Activated CD4-positive, alpha-beta T cell treated with anti-CD3 and anti-CD28 coated beads, Interleukin-2, amount 10 ng/mL, durations not matched to agents 24 days and 14 days (primary cell): ENCODE measurements at places on chromosomes 5 and 9. TPM values are rescaled to one million over a fixed set of nuclear protein-coding genes. Genes with fewer than 3 reads are reported as not detected.
A peak's percentile ranks its signal among the peaks of the same experiment; 100 is the strongest.

The FOXD1 gene
- 0.09 and 0.14 TPM in 2 replicates for total RNA-seq

The OTP gene
- not detected in 2 replicates for total RNA-seq

The NDUFB6 gene
- 46.9 and 47.1 TPM in 2 replicates for total RNA-seq

DNA sequence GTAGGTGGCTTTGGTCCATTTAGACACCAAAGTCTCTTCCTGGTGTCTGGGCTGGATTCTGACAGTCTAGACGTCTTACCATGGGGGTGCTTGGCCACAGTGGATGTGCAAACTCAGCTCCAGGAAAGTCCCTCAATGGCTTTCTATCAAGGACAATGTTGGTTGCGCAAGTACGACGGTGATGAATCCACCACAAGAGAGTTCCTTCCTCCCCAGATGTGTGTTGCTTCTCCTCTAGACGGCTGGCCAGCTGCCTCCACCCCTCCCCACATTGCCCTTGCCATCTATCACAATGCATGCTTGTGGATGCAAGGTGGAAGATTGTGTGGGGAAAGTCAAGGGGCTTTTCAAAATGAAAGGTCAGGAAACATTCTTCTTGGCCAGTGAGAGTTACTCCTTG lies 89.7 kb upstream of the IRX2 start:
- no peak for DNase-seq

The NTRK2 gene
- total RNA-seq = 2.3 and 2.4 TPM in 2 replicates

The IGIP gene
- 2.8 TPM in 2 replicates for total RNA-seq

GRCh38 chr5:158785397-158785796 lies 314.3 kb downstream of the EBF1 start:
- no peak for DNase-seq

The IL9 gene
- total RNA-seq = 0.75 TPM in 1 of 2 replicates, not detected in the other

DNA sequence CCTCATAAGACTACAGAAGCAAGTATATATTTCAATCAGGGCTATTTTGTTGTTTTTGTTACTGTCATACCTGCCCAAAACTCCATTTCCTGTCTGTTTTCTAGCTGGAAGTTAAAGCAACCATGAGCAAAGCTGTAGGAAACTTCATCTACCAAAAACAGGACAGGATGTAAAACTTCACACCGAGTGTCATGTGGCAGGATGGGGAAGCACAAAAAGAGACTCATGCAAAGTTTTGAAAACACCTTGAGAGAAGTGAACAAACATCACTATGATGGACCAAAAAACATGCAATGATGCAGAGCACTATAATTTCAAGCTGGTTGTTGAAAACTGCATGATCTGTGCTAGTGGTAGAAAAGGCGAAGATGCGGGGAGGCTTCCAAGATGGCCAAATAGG lies 6.3 kb upstream of the GZMA start:
- DNase-seq = peak; percentile 78

The FRRS1L gene
- total RNA-seq = not detected in 2 replicates

DNA sequence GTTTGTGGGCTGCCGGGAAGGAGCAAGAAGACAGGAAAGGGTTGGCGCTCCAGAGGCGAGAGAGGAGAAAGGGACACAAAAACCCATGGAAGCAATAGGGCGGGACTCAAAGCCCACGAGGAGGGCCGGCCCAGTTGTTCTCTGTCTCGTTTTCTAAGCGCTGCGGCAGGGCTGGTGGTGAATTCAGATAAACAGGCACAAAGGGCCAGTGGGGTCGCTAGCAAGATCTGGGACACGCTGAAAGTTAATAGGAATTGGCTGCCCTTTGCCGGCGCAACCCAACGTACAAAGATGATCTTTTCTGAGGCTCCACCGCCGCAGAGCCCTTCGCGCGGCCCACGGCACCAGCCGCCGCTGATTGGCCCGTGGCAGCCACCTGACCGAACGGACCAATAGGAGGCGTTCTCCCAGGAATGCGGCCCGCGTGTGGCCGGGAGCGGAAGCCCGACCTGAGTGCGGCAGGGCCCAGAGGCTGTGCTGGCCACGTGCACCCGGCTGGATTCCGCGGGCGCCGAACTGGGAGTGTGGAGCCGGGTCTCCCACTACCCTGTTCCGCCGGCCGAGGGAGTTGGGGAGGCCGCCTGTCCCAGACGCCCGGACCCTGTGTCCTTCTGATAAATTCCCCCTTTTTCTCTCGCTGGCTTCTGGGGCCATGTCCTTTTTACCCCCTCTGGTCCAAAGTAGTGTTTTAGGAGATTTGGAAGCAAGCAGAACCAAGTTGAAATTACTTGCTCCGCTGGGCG lies 16.8 kb upstream of the NSD1 start:
- DNase-seq = peak; percentile 94

DNA sequence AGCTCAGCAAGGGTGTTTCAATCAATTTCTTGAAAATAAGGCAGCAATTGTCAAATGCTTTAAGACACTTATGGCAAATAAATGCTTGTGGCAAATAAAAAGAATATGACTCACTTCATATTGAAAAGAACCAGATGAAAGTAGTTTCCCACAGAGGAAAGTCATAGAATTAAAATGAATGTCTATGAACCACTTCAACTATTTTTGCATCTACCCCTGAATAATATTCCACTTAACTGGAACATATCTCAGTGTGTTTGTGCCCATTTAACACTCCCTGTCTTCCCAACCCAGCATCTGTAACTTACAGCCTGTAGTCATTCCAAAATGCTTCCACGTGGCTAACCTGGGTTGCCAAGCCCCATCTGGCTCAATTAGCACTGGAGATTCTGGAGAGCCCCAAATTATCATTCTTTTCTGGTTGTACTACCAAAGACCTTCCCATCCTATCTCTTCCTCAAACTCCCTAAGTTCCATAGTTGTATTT lies 84.7 kb downstream of the FEM1C start:
- no peak for DNase-seq

GRCh38 chr9:88803546-88804253 lies 187.6 kb upstream of the S1PR3 start:
- no peak for DNase-seq

GRCh38 chr5:158380661-158381060 lies 521.7 kb upstream of the CLINT1 start:
- DNase-seq = no peak

DNA sequence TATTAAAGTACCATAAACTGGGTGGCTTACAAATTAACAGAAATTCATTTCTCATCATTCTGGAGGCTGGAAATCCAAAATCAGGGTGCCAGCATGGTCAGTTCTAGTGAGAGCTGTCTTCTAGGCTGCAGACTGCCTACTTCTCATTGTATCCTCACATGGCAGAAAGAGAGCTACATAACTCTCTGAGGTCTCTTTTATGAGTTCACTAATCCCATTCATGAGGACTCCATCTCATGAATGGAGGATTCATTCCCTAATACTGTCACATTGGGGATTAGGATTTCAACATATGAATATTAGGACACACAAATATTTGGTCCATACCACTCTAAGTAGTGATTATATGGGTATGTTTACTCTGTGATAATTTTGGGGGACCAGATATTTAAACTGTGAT lies 84.0 kb downstream of the ERP44 start:
- DNase-seq = no peak

DNA sequence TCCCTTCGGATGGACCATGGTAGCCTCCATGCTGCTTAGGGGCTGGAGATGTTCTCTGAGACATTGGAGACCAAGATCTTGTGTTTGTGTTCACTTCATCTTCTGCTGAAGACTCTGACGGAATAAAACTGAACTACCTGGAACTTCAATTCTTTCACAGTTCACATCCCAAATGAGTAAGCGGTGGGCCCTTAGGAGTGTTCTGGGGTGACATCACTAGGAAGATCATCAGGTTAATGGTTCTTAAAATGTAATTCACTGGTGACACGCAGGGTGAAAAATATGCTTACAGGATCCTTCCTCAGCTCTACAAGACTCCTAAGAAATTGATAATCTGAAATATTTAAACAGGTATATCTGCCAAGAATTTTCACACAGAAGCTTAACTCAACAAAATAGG lies 561.5 kb downstream of the SEMA5A start:
- DNase-seq = no peak

GRCh38 chr5:66960369-66961137 lies 236.0 kb downstream of the CD180 start:
- DNase-seq = no peak

DNA sequence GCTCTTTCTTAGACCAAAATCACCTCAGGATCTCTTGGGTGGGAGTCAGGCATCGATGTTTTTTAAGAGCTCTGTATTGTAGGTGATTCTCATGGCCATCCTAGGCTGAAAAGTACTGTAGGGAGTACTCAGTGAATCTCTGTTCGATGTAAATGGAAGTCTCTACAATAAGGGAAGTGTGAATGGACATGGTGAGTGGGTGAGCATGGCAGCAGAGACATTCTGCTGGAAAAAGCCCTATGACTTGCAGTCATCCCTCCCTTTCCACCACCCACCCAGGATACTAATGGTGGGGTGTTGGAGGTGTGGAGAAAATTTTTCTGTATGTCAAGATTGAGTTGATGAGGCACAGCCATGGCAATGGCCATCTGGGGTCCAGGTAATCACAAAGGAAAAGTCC lies 30.9 kb downstream of the ZNF366 start:
- DNase-seq = no peak

DNA sequence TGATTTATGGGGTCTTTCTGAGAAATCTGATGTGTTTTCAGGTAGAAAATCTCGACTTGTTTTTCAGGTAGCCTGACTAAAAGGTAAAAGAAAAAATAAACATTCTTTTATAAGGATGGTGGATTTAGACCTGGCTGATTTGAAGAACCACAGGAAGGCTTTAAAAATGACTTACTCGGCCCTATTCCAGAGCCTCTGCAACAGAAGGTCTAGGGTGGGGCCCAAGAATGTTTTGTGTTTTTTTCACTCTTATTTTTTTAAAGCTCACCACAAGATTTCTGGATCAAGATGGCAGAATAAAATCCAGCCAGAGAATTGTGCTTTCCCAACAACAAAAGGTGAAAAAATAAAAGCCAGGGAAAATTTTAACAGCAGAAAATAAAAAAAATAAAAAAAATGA lies 59.1 kb downstream of the FNBP1 start:
- DNase-seq = no peak

GRCh38 chr5:124889486-124889825 lies 143.0 kb upstream of the ZNF608 start:
- DNase-seq = no peak

DNA sequence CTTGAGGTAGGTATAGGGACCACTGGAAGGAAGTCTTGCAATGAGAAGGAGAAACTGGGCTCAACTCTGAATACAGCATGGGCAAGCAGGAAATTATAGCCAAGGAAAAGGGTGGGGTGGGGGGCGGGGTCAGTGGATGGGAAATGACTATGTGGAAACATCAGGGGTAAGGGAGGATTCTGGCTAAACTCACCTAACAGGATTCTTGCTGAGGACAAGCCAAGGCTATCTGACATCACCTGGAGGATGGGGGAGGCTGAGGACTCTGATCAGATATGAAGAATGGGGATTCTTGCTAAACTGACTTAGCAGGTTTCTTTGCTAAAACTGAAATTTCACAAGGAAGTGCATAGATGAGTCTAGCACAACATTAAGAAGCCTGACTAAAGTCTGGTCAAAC lies 40.8 kb downstream of the CTSL start:
- no peak for DNase-seq
